ENCODE measurements at places on chromosomes 3 and 15. TPM values are rescaled to one million over a fixed set of nuclear protein-coding genes. Genes with fewer than 3 reads are reported as not detected.

The GP9 gene
- not detected for polyA plus RNA-seq

The UBE2E2 gene
- 12.5 TPM for polyA plus RNA-seq

The ITIH3 gene
- polyA plus RNA-seq, result not detected

The SCG5 gene
- polyA plus RNA-seq, result not detected

The SAXO2 gene
- 2.1 TPM for polyA plus RNA-seq

The CKMT1B gene
- polyA plus RNA-seq, result not detected

The EEF1AKMT4 gene
- 3.4 TPM for polyA plus RNA-seq

The RTP4 gene
- 4.4 TPM for polyA plus RNA-seq

The GRM2 gene
- polyA plus RNA-seq, result 0.09 TPM

The THAP10 gene
- not detected for polyA plus RNA-seq

The MAP4 gene
- polyA plus RNA-seq, result 29.5 TPM

The ZNF710 gene
- polyA plus RNA-seq, result 0.47 TPM

The ARGFX gene
- not detected for polyA plus RNA-seq

The SEMA5B gene
- polyA plus RNA-seq, result not detected

The GOLGA8M gene
- not detected for polyA plus RNA-seq

The UACA gene
- 0.10 TPM for polyA plus RNA-seq

The UTS2B gene
- polyA plus RNA-seq, result not detected

The CP gene
- polyA plus RNA-seq, result 0.20 TPM

The DLEC1 gene
- polyA plus RNA-seq, result 0.31 TPM

The NR2E3 gene
- not detected for polyA plus RNA-seq

The ITIH1 gene
- polyA plus RNA-seq, result not detected
